NCI-H524 treated with DMSO at 0.1 percent for 48 hours (cell line): ENCODE measurements at places on chromosomes 1 and 21.

- DNase-seq = no peak
These were observed 102.5 kb downstream of the XPR1 start for GRCh38 chr1:180734366-180734765.

GRCh38 chr1:199292896-199293295 is 654.1 kb downstream of the PTPRC start:
- DNase-seq = no peak

GRCh38 chr21:16082038-16082816 is 352.4 kb downstream of the USP25 start:
- DNase-seq = no peak

- peak; percentile 38 for DNase-seq
These were observed 42.1 kb downstream of the POU2F1 start for GRCh38 chr1:167262836-167263235.

DNA sequence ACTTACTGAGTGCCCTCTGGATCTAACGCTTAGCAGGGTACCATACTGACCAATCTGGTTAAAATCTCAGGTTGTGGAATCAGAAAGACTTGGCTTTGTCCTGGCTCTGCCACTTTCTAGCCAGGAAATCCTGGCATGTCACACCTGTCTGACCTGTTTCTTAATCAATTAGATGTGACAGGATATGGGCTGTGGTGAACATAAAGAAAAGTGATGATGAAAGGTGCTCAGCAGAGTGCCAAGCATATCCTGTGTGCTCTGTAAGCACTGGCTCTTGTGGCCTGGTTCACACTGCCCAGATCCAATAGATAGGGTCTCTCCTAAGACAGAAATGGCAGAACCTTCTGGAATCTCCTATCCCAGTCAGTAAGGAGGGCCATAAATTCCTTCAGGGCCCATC is 53.9 kb downstream of the PHC2 start:
- DNase-seq = no peak

DNA sequence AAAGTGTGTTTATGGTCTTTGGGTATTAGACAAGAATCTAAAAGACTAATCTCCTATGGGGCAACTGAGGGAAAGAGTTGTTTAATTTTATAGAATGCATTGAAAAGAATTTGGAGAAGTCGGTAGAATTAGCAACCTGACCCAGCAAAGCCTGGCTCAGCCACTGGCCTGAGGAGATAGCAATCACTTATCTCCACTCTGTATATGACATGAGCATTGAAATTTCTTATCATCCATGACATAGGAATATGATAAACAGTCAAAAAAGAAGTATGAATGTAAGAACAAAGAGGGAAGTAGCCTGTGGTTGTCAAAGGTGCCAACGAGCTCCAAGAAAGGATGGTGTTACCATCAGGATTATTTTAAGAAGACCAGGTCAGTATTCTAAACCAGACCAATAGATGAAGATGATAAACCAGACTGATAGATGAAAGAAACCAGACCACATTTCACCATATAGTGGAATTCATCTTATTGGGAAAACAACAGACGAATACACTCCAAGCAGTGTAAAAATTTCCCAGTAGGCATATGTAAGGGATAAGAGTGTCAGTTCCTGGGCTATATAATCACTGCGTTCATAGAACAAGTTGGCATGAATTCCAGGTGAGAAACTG is 35.7 kb downstream of the ASTN1 start:
- DNase-seq = no peak

GRCh38 chr1:43625063-43625780 is 24.7 kb upstream of the KDM4A start:
- no peak for DNase-seq

- no peak for DNase-seq
These were observed 6.0 kb upstream of the NLRP3 start for GRCh38 chr1:247409869-247410544.

- DNase-seq = no peak
These were observed 23.9 kb upstream of the MEF2D start for GRCh38 chr1:156524481-156524869.

- DNase-seq = no peak
These were observed 11.2 kb upstream of the VPS45 start for GRCh38 chr1:150056407-150056806.

- DNase-seq = no peak
These were observed 185.2 kb upstream of the TMEM51 start for GRCh38 chr1:14968251-14968851.

DNA sequence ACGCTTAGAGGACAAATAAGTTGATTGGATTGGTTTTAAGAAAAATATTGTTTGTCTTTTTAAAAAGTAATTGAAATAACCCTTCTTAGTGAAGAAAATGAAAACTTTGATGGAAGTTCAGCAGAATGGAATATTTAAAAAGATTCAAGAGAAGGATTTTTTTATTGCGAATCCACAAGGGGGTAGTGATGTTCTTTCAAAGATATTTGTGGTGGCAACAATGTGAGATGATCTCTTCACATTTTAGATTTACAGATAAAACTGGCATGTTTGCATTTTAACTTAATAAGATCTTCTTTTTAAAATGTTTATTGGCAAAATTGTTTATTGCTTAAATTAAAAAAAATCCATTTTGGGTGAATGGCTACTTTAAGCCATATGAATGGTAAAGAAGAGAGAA is 8.9 kb downstream of the CAMTA1 start:
- no peak for DNase-seq

GRCh38 chr1:14706631-14707030 is 108.1 kb downstream of the KAZN start:
- DNase-seq = peak; percentile 22

DNA sequence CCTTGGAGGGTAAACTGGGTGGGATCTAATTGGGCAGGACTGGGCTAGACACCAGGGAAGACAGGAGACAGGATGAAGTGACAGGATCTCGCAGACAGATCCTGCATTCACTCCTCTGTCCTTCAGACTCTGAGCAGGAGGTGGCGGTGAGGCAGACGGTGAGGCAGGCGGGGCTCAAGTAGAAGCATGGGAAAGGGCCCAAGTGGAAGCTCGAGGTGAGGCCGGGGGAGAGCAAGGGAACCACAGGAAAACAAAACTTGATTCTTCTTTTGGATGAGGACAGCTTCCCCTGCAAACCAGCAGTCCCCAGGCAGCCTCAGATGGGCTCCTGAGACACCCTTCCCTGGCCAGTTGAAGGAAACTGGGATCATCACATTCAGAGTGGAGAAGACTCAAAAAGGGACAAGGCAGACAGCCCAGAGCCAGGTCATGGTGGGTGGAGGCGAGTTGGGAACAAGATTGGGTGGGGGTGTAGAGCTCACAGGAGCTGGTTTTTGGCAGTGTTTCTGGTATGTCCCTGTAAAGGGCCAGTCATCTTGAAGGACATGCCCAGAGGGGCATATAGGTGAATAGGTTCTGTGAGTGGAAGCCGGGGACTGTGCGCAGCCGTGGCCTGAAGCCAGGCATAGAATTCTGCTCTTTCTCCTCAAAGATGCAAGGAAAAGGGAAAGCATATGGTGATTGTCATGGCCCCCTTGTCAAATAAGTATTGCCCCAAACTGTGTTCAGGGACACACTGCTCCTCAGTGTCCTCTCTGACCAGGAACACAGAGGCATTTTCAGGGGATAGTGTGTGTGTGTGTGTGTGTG is 18.0 kb downstream of the INKA2 start:
- DNase-seq = no peak

GRCh38 chr1:41500378-41500777 is 15.9 kb upstream of the EDN2 start:
- DNase-seq = no peak

- no peak for DNase-seq
These were observed 201.3 kb downstream of the MRPL39 start for GRCh38 chr21:25405984-25406383.

DNA sequence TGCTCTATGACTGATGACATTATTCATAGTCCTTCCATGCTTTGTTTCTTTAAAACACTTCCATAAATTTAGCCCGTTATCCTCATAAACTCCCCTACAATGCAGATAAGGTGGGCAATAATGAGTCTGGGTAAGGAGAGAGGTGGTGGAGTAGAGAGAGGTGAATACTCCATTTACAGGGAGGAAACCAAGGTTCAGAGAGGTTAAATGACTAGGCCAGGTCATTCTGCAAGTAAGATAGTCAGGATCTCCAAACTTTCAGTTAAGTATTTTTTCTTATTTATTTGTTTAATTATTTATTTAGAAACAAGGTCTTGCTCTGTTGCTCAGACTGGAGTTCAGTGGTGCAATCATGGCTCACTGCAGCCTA is 26.1 kb downstream of the PAFAH2 start:
- DNase-seq = no peak

- DNase-seq = no peak
These were observed 82.7 kb downstream of the HLCS start for GRCh38 chr21:36883532-36884486.

GRCh38 chr1:30198795-30199403 is 524.5 kb downstream of the MATN1 start:
- DNase-seq = no peak

- no peak for DNase-seq
These were observed 56.9 kb downstream of the ADAMTS5 start for GRCh38 chr21:26909972-26910371.

- no peak for DNase-seq
These were observed 101.1 kb downstream of the ADARB1 start for GRCh38 chr21:45175326-45176095.

DNA sequence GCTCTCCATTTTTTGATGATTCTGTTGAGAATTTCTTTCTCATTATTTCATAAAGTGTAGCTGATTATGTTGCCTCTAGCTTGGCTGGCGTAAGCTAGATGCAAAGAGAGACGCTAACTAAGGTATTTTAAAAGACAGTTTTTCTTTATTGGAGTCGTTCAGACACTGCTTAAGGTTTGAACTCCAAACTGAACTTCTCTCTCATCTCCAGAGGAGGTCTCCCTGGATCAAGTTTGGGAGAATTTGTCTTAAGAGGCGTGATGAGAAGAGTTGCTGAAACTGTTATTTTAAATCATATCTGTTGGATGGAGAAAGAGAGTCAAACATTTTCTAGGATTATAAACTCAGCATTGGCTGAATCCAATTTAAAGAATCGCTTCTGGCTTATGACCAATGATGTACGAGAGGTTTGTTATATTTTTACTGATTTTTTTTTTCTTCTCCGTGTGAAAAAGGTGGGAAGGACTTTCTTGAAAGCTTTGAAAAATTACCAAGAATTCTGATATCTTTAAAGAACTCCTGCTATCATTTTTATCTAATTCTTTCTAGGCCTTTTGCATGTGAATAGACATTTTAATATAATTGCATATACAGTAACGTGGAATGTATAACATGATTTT is 34.0 kb downstream of the MAP3K7CL start:
- peak; percentile 15 for DNase-seq

GRCh38 chr1:160206036-160206389 is 829 bp downstream of the PEA15 start:
- no peak for DNase-seq

DNA sequence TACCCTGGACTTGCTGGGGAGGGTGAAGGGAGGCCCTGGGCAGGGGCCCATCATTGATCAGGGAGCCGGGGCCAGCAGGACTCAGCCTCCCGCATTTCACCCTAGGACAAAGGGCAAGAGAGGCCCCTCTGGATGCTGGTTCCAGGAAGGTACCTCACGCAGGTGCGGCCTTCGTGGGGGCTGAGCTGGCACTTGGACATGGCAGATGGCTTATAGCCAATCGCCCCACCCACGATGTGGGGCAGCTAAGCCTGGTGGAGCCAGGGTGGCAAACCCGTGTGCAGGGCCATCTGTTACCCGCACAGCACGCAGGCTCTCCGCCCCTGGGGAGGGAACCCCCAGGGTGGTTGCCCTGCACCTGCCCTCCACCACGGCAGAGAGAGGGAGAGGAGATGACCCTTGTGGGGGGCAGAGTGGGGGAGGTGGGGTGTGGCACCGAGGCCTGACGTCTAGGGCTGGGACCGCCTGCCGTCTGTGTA is 2.5 kb downstream of the TFF3 start:
- peak; percentile 44 for DNase-seq

DNA sequence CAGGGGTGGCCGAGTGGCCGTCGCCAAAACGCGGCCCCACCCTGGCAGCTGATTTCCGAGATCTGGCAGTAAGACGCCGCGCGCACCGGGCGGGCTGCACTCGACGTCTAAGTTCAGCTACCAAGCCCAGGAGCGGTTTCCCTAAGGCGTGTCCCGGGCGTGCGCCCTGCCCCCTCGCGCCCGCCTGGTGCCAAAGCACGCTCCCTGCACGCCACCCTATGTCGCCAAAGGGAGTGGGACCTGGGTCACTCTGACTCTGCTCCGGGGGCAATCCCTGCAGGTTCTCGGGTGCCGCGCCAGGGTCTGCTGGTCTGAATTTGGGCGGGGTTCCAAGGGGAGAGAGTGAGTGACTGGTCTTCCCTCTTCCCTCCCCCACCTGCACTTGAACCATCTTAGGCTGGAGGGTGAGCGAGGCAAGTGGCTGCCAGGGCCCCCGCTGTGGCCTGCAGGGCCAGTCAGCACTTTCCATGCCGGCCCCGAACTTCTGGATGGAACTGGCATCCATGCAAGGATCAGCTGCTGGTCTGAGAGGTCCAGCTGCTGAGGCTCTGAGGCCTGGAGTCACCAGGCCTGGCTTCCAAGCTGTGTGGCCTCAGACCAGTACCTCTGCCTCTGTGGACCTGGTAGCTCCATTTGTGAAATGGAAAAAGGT is at the start of gene LRRC38:
LRRC38 (minus strand) TSS at position 109 of the 652 bp plus-strand sequence. CDS start 410 bp downstream, outside the sequence.
- peak; percentile 10 for DNase-seq

DNA sequence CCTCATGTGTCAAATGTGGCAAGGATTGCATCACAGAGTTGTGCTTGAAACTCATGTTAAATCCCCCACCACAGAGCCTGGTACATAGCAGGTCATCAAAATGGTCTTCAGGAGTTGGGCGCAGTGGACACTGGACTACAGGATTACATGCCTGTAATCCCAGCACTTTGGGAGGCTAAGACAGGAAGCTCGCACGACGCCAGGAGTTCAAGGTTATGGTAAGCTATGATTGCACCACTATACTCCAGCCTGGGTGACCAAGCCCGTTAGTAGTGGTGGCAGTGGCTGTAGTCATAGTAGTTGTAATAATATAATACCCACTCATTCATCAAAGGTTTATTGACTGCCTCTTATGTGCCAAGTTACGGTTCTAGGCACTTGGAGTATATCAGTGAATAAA is 123.4 kb upstream of the IRF2BP2 start:
- DNase-seq = no peak

DNA sequence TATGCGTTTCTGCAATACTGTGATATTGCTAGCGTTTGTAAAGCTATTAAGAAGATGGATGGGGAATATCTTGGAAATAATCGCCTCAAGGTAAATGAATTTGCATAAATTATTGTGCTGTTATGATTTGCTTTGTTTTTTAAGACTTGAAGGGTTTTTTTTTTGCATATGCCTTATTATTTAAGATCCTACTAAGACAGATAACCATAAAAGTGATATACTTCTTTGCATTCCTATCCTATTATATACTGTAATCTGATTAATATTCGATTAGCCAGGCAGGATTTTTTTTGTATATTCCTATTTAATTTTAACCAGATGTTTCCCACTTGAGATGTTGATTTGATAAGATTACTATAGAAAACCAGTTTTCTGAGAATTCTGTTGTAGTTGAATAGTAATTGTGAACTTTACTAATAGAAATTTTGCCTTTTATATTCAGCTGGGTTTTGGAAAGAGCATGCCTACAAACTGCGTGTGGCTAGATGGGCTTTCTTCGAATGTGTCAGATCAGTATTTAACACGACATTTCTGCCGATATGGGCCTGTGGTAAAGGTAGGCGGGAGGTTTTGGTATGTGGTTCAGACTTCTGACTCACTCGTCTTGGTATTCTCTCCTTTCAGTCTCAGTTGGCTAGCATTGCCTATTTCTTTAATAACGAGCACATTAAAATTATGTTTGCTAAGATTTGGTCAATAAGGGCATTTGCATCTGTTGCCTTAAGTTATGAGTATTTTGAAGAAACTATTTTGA is 56.8 kb downstream of the ZBTB17 start:
- no peak for DNase-seq
